EL (cell line): ENCODE measurements at places on chromosomes 7 and 10.

GRCh38 chr10:100744987-100745881 is at the start of gene PAX2:
TSS of gene PAX2 (plus strand) at chr10:100745582. CDS start at chr10:100746261, 679 bp downstream.
- no peak for DNase-seq

GRCh38 chr10:103231047-103231551 is 14.6 kb upstream of the RPEL1 start:
- peak; percentile 97 for DNase-seq

GRCh38 chr7:81007051-81007450 is 88.2 kb upstream of the SEMA3C start:
- no peak for DNase-seq

DNA sequence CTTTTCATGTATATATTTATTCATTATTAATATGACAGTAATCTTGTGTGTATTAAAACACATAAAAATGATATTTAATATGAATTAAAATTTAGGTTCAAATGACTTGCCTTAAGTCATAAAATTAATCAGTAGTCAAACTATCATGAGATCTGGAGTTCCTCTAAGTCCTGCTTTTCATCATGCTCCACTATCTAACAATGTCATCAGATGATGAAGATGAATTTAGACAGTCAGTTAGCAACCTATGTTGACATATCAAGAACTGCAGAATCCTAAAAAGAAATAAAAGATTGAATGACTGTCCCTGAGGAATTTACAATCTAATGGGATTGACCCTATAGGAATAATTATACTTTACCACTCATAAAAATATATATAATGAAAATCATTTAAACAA is 7.1 kb downstream of the CABCOCO1 start:
- no peak for DNase-seq

DNA sequence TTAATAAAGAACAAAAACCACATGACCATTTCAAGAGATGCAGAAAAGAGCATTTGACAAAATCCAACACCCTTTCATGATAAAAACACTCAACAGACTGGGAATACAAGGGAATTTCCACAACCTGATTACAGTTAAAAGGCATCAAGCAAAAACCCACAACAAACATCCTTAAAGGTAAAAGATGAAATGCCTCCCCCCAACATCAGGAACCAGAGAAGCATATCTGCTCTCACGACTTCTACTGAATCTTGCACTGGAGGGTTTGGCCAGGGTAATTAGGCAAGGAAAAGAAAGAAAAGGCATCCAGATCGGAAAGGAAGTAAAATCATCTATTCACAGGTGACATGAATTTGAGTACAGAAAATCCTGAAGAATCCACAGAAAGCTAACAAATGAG is 59.5 kb upstream of the SFMBT2 start:
- no peak for DNase-seq

DNA sequence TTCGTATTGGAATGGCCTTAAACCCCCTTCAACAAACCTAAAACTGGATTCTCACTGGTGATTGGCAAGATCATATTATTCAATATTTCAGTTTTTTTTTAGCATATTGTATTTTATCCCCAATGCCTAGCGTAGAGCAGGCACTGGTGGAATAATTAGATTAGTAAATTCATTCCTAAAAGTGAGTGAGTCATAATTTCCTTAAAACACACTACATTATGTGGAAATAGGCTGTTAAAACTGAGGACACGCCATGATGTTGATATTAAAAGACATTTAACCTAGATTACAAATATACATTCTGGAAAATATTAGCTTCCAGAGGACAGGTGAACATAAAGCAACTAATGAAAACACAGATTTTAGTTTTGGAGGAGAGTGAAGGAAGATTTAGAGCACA is 463.9 kb downstream of the PARD3 start:
- DNase-seq = no peak

DNA sequence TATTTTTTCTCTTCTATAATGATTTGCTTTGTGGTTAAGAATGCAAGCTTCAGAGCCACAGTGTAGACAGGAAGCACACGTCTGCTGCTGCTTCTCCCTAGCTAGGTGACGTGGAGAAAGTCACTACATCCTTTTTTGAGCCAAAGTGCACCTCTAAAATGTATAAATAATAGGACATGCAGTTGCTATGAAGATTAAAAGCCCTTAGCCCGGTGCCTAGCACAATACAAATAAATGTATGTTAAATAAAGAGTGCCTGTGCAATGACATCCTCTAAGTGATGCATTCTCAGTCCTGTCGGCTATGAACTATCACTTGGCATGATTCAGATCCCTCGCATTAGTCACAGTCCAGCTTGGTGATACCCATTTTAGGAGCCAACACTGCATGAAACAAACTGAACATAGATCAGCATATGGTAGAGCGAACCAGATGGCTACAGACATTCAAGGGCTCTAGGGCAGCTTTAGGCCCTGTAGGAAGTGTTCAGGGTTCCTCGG is 4.8 kb upstream of the TRDMT1 start:
- peak; percentile 88 for DNase-seq

- peak; percentile 81 for DNase-seq
Measured at GRCh38 chr7:41918597-41918996, 215.7 kb upstream of the INHBA start.

DNA sequence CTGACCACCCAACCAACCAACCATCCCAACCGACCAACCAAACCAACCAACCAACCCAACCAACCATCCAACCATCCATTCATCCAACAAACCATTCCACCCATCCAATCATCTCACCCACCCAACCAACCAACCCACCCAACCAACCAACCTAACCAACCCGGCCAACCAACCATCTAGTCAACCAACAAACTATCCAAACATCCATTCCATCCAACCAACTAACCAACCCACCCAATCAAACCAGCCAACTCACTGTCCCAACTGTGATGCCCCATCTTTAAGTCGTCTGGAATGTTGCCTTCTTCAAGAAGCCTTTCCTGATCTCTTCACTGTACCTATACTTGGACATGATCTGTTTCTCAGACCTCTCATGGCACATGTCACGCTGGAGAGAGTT is 31.6 kb downstream of the MINDY4 start:
- no peak for DNase-seq

DNA sequence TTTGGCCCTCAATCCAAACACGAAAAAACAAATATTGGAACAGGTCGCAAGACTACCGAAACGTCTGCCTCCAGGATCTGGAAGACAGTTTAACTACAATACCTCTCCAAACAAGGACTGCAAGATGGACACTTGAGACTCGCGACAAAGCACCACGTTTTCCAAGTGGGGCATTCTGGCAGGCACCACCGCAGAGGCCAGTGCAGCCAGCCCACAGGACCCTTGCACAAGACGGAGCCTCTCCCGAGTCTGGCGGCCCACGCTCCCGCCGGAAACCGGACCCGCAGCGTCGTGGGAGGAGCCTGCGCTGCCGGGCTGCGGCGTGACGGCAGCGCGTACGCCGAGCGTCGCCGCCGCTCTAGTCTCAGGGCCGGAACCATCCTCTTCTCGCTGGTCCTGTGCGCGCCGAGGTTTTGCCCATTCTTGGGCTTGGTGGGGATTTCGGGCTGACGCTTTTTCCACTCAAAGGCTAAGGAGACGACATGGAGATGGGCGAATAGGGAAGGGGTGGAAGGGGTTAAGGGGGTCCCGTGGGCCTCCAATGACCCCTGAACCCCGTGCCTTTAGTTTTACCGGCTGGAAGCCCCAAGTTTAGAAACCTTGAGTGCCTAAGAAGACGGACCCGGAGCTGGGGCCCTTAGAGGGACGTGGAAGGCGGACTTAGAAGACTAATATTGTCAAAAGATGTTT is at the start of gene ORC5:
TSS of gene ORC5 (minus strand) at position 283 of the 690 bp plus-strand sequence. CDS start at position 174, 109 bp downstream.
- peak; percentile 80 for DNase-seq

- DNase-seq = peak; percentile 6
Measured at GRCh38 chr7:87213811-87214210, 5.7 kb downstream of the TMEM243 start.

DNA sequence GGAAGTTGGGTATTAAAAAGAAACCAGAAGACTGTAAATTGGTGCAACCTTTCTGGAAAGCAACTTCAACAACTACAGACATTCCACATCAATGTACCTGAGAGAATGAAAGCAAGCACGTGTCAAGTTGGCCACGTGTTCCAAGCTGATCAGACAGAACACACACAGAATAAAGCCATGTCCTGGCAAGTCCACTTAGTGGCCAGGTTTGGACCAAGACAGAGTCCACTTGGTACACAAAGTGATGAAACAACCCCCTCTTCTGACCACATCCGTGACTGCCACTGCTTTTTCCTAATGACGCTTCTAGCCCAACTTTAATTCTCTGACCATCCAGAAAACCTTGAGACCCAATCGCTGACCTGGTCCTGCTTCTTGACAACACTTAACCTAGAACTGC is 109.4 kb downstream of the ABLIM1 start:
- DNase-seq = peak; percentile 38

- peak; percentile 65 for DNase-seq
Measured at GRCh38 chr10:29496341-29497162, 138.2 kb downstream of the SVIL start.

GRCh38 chr7:135385209-135385608 is 124.7 kb downstream of the CNOT4 start:
- no peak for DNase-seq

DNA sequence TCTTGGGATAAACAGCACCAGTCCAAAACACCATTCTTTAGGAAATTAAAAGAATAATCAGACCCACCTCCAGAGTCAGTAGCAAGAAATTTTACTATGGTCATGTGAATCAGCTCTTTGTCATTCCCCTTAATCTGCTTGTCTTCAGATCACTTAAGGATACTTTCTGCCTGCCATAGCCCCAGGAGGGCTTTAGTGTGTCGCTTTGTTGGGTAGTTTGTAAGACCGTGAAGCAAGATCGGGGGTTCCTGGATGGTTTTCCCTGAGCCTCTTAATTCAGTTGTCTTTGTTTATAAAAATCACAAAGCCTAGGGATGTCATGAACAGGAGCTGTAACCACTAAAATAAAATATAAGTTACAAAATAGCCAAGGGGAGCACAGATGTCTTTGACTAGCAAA is 223.6 kb downstream of the RELN start:
- DNase-seq = no peak

DNA sequence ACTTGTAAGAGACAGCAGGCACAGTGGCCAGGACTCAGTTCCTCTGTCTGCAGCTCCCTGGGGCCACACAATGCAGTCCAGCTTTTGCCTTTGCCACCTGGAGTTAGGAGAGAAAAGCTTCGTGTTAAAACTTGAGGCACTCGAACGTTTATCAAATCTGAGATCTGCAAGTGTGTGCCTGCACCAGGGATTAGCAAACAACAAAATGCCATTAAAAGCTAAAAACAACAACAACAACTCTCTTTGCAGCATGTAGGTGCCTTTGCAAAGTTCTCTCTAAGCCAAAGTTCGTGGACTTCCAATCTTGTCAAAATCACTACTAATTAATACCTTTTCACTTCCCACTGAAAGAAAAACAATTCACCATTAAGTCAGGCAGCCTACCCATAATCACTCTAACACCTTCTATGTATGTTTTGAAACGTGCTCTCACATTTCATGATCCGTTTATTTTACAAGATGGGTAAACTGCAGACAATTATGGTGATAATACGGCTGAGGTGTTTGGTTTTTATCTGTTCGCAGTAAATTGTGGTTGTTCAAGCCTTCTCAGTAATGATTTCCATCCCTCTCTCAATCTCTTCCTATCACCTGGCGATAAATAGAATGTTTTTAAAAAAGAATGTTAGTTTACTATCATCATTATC is 36.2 kb upstream of the SDK1 start:
- no peak for DNase-seq

DNA sequence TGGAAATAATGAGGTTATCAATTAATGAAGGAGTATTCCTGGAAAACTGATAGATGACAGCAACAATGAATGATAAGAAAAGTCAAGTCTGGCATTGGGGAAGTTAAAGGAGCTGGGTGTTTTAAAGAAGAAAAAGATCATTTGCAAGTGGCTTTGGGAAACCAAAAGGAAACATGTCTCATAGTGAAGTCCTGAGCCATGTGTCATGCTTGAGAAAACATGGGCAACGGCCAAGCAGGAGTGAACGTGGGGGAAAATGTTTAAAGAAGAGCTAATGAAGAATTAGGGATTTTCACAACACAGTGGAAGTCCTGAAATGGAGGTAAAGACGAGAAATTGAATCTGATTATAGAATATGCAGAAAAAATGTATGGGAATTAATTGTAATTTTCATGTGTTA is 1383.2 kb upstream of the CELF2 start:
- DNase-seq = peak; percentile 36

DNA sequence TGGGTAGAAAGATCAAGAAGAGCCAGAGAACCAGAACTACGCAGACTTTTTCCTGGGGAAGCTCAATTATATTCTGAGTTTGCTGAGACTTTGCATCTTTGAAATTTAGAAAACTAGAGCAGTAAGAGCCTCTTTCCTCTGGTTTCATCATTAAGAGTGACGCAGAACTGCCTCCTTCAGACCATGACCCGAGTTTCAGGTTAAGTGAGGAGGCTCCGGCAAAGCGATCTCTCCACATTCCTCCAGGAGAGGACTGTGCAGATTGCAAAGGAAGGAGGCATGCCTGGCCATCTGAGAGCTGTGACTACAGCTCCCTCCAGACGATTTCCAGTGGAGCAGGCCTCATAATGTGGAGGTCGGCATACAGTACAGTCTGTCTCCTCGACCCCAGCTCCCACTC is 115.8 kb upstream of the LANCL2 start:
- DNase-seq = no peak

DNA sequence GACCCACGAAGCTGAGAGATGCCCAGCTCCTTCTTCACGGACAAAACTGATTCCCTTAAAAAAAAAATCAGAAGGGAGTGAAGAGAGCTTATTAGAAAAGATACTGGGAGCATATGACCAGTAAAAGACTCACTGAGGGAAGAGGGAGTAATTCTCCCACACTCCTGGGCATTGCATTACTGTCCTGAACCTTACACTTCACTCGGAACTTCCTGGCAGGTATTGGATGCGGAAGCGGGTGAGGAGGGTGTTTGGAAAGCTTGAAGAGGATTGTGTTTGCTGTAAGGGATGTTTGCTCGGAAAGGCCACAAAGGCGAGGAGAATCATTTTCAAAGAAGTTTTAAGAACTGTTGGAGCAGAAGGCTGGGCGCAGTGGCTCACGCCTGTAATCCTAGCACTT is 375 bp downstream of the HKDC1 start:
- no peak for DNase-seq

DNA sequence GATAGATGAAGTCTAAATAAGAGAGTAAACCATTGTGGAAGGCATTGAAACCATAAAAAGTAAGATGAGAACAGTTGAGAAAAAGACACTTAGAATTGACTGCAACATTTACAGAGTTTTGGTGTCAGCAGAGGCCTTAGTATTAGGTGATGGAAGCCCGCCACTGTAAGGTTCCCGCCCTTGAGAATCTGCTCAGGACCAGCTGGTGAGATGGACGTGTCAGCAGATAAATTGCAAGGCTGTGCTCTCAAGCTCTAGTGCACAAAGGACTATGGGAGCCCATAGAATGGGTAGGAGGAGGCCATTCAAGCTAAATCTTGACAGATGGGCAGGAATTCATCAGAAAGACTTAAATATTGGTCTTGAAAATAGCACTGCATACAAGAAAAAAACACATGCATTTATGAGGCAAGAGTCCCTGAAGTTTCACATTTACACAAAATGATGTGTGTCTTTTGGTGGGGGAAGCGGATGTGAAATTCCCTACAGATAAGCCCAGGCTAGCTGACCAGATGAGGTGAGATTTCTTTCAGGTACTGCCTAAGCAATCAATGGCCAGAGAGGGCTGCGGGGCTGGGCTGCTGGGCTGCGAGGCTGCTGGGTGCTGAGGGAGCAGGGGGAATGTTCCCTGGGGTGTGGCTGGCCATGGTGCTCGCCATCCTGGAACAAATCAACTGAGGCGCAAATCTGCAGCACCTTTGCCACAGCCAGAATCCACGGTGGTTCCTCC is 42.5 kb downstream of the SYPL1 start:
- DNase-seq = no peak

- no peak for DNase-seq
Measured at GRCh38 chr7:18659746-18660145, 164.2 kb downstream of the HDAC9 start.
